H1 (cell line): ENCODE measurements at places on chromosomes 5 and 9.

DNA sequence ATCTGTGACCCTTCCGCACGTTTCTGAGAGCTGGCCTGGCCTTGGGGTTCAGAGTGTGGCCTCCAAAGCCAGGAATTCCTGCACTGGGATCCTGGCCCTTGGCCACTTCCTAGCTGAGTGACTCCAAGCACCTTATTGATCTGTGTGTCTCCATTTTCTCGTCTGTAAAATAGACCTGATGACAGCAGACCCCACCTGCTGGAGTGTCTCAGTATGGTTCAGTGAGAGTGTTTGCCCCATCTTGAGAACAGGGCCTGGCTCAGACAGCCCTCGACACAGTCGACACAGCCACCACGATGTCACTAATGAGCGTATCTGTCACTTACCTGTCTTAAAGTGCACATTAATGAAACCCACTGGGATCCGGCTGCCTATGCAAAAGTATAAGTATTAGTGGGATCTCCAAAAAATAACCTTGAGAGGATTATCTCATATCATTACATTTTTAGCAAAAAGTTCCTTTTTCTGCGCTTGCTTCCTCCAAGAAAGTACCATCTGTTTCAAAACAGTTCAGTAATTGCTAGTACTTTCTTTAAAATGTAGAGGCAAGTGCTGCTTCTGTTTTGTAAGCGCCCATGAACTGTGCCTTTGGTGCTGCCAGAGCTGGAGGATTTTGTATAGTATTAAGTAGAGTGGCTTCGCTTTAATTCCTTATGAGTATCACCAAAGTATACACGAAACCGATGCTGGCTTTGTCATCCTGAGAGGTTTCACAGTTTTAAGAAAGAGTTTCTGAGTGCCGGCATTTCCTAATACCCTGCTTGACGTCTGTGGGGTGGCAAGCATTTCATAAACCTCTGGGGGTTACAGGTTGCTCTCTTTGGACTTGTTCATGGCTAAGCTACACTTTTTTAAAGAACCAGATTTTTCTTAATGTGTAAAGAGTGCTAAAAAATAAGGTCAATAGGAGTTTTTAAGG is 31.7 kb downstream of the UBE2QL1 start:
- DNase-seq = no peak

- no peak for DNase-seq
Observed at GRCh38 chr5:61667525-61668218, 335.6 kb downstream of the ZSWIM6 start.

GRCh38 chr5:107517185-107518033 is 153.3 kb downstream of the EFNA5 start:
- DNase-seq = no peak

DNA sequence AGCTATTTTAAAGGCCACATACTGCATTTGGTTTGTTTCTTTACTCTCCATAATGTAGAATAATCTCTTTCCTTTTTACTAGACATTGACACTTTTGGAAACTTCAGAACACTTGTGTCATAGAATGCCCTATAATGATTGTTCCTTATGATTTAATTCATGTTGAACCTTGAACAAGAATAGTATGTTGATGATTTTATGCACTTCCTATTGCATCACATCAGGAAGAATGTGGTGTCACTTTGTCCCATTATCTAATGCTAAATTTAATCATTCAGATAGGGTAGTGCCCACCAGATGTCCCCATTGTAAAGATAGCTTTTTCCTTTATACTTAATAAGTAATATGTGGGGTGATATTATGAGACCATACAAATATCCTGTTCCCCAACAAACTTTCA is 19.4 kb upstream of the DEPDC1B start:
- DNase-seq = no peak

GRCh38 chr5:180975338-180975737 is 13.3 kb upstream of the BTNL3 start:
- no peak for DNase-seq

- peak; percentile 77 for DNase-seq
Observed at GRCh38 chr9:72038890-72039410, 21.5 kb downstream of the C9orf57 start.

- DNase-seq = no peak
Observed at GRCh38 chr5:67291066-67291465, 94.5 kb upstream of the CD180 start.

DNA sequence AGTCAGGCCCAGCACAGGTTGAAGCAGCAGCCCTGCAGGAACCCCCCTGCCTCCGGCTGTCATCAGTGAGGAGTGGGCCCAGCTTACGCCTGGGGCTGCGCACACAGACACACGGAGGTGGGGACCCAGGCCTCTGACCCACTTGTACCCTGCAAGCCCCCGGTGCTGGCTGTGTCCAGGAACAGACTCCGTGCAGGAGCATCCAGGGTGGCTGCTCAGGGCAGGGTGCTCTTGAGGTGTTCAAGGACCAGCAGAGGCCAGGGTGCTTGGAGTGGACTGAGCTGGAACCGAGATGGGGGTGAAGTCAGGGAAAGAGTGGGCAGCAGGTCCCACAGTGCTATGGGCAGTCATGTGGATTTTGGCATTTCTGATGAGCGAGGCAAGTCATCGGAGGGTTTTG is 199.5 kb downstream of the CACNA1B start:
- peak; percentile 19 for DNase-seq

DNA sequence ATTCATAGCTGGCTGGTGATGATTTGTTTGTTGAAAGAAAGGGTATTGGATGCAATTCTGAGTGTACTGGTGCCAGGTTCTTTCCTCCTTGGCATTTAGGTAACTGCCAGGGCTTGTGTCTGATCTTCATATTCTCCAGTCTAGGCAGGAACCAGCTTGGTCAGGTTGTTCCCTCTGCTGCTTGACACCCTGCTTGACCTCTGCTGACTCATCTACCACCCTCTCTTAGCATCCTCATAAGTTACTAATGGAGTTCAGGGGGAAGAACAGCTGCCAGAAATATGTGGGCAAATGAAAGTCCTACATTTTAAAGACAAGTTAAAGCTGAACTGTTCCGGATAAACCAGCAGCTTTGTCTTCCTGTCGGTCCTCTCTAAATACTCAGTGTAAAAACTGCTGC is 116.1 kb upstream of the TNC start:
- DNase-seq = no peak

GRCh38 chr5:150245111-150245789 is 44.3 kb downstream of the CAMK2A start:
- no peak for DNase-seq

- DNase-seq = no peak
Observed at GRCh38 chr9:35615981-35616680, 2.1 kb downstream of the CD72 start.

DNA sequence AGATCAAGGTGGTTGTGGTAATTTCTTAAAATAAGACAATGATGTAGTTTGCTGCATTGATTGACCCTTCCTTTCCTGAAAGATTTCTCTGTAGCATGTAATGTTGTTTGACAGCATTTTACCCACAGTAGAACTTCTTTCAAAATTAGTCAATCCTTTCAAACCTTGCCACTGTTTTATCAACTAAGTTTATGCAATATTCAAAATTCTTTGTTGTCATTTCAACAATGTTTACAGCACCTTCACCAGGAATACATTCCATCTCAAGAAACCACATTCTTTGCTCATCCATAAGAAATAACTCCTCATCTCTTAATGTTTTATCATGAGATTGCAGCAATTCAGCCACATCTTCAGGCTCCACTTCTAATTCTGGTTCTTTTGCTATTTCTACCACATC is 43.8 kb downstream of the NR2F1 start:
- DNase-seq = no peak

GRCh38 chr5:150582241-150583109 is 58.0 kb upstream of the SYNPO start:
- DNase-seq = no peak

DNA sequence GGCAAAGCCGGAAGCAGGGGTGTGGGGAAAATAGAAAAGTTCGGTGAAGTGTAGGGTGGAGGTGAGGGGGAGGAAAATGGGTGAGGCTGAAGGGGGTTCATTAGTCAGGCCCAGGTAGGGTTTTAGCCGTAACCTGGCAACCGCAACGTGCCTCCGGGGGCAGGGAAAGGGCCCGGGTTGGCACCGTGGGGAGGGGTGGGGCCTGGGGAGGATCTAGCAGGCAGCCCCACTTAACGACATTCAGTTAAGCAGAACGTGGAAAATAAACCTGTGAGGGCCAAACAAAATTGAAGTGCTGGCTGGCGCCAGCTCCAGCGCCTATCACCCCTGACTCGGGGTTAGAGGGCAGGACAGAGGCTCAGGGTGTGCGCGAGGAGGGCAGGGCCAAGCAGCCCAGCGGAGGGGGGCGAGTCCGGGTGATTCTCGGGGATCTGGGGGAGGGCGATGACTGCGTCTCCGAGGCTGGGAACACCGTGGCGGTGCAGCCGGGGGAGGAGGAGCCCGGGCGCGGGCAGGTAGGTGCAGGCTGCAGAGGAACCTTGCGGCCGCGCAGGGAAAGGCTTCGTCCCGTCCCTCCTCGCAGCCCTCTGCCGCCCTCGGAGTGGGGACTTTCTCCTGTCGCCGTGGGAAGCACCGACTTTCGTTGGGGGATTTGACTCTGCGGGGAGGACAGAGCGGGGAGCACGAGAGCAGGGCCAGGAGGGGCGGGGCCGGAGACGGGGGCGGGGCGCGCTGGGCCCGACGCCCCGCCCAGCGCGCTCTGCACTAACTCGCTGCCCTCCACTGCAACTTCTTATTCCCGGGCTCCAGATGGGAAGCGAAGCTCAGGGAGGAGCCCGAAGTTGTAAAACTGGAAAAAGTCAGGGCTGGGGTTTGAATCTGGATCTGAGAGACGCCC is 5.1 kb downstream of the RGS14 start:
- no peak for DNase-seq

- DNase-seq = no peak
Observed at GRCh38 chr5:141913560-141914198, 10.0 kb upstream of the DELE1 start.

GRCh38 chr5:144779368-144779767 is 608.7 kb downstream of the KCTD16 start:
- no peak for DNase-seq

- no peak for DNase-seq
Observed at GRCh38 chr5:170097934-170098333, 7.8 kb upstream of the FOXI1 start.

DNA sequence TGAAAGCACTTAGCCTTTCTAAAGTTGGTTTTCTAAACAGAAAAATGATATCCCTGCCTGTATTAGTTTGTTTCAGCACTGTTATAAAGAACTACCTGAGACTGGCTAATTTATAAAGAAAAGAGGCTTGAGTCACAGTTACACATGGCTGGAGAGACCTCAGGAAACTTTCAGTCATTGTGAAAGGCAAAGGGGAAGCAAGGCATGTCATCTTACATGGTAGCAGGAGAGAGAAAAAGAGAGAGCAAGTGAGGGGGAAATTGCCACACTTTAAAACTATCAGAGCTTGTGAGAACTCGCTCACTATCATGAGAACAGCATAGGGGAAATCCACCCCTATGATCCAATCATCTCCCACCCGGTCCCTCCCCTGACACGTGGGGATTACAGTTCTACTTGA is 64.9 kb downstream of the FAM170A start:
- no peak for DNase-seq

DNA sequence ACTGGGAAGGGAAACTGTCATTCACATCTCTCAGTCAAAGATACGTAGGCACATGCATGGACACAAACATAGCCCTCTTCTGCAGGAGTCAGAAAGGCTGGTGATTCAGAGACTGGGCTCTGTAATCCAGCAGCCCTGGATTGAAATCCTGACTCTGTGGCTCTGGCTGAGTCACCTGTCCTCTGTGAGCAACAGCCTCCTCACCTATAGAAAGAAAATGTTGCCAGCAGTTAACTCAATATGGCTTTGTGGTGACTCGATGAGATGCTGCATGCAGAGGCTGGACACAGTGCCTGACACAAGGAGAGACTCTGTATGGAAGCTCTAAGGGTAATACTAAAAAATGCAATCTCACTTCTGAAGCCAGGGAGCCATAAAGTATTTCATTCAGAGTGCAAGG is 23.9 kb upstream of the CDKN2AIPNL start:
- DNase-seq = no peak

GRCh38 chr9:117276444-117276843 is 138.4 kb downstream of the ASTN2 start:
- no peak for DNase-seq

- DNase-seq = no peak
Observed at GRCh38 chr5:78221964-78222451, 72.5 kb downstream of the AP3B1 start.

DNA sequence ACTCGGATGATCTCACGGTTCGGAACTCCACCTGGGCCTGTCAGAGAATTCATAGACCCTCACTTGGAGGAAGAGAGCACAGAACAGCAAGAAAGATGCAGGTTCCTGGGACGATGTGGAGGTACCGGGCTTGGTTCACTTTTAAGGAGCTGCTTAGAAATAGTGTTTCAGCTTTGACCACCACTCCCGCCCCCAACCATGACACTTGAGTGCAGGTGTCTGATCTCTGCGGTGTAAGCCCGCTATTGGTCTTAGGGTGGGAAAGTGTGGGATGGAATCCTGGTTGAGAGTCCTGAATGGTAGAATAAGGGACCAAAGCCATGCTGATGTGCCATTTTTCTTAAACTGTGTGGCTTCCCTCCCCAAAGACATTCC is 97.2 kb upstream of the LMX1B start:
- no peak for DNase-seq

GRCh38 chr5:108681079-108681921 is 66.4 kb upstream of the FER start:
- no peak for DNase-seq

DNA sequence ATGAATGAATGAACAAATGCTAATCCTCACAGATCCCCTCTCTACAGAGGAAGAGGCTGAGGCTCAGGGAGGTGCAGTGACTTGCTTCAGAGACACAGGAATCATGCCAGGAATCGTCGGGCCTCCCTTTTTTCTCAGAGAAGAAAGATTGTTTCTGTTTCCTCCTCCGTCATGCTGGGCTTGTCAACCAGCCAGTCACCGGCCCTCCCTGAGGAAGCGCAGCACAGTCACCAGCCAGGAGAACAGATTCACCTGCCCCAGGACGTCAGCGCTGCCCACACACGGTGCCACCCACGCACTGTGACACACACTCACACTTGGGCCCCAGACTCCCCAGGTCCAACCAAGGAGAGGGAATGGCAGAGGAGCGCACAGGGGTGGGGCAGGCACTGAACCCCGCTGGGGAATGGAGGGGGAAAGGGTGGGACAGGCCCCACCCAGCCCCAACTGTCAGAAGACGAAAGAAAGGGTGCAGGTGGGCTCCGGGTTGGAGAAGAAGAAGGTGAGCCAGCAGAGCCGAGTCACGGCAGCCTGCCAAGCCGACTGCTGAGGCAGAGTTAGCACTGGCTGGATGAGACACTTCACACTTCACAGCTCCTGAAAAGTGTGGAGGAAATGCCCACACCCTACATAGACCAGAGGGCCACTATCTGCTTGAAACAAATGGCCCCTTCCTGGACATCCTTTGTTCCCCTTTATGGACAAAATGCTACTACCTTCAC is 13.8 kb upstream of the ERGIC1 start:
- DNase-seq = no peak

DNA sequence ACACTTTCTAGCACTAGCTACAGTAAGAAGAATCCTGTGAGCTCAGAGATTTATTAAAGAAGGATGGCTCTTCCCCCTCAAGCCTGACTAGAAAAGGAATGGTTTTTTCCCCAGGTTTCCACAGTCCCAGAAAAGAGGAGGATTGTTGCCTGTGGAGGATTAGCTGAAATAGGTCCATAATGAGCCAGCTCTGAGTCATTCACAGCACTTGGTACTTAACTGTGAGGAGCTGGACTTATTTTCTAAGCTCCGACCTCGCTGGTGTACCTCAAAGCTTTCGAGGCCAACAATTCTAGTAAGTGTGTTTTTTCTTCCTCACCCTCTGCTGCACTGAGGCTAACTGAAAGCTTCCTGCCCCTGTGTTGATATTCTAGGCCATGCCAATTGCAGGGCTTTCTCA is 222.5 kb upstream of the IL12B start:
- no peak for DNase-seq

- DNase-seq = no peak
Observed at GRCh38 chr5:139849501-139849900, 53.9 kb downstream of the PSD2 start.

GRCh38 chr9:108621991-108622855 is 233.6 kb downstream of the ACTL7B start:
- DNase-seq = no peak
